ENCODE measurements at places on chromosomes 1 and 21.
A peak's percentile ranks its signal among the peaks of the same experiment; 100 is the strongest.

DNA sequence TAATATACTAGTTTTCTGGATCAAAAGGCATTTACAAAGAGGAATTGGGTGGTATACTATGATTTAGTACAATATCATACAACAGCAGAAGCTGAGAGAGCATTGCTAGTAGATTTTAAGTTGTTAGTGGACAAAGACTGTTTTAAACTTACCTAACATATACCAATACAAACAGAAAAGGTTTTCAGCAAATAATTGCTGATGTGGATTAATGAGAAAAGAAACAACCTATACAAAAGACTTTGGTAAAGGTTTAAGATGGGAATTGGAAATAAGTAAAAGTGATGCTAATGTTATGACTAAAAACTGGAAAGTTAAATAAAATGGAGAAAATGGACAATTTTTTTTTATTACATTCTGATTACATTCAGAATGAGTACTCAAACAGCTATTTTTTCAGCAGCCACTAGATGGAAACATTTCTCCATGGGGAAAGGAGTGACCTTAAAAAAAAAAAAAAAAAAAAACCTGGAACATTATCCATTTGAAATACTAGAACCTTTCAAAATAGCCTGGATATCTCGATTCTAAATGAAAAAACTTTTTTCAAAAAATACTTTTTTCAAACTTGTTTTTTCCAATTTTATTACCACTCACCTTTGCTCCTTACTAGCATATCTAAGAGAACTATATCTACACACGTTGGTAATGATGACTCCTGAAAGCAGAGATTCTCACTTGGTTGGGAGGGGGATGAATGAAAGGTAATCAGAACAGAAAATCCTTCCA is 55.4 kb downstream of the EPRS1 start:
- no peak for DNase-seq

GRCh38 chr1:8652467-8653046 is 164.9 kb downstream of the RERE start:
- peak; percentile 53 for DNase-seq

DNA sequence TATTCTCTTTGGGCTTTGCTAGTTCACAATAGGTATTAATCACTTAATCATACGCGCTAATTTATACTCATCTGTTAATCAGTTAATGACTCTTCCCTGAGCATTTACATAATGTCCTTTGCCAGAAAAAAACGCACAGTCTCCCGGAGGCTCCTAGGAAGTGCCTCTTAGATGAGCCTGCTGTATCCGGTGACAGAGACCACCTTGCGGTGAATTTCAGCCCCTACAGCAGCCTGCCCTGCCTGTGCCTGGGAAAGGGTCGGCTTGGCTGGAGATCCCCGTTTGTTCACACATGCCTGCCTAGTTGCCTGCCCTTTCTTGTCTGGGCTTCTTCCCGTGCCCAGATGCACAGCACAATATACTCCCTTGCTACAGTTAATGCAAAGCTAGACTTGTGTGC is 152.9 kb downstream of the ZBTB18 start:
- no peak for DNase-seq

DNA sequence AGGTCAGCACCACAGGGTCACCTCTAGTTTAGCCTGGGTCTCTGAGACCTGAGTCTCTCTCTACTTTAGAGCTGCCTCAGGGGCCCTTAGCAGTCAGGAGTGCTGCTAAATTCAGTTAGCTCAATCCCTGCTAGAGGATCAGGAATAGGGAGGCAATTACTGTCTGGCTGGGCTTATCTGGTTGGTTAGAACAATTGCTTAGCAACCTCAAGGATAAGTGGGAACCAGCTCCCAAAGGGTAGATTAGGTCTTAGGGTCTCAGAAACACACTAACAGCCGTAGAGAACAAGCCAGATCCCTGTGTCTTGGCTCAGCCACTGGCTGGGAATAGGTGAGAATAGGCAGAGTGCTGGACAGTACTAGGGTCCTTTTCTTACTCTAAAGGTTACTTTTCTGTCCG is 7.7 kb downstream of the PM20D1 start:
- DNase-seq, result no peak

- DNase-seq, result no peak
Measured at GRCh38 chr1:35431173-35431599, 126.0 kb downstream of the KIAA0319L start.

- DNase-seq, result peak; percentile 35
Measured at GRCh38 chr21:43750339-43751033, 25.6 kb downstream of the CSTB start.

- DNase-seq, result no peak
Measured at GRCh38 chr1:191025896-191026642, 548.4 kb upstream of the BRINP3 start.

DNA sequence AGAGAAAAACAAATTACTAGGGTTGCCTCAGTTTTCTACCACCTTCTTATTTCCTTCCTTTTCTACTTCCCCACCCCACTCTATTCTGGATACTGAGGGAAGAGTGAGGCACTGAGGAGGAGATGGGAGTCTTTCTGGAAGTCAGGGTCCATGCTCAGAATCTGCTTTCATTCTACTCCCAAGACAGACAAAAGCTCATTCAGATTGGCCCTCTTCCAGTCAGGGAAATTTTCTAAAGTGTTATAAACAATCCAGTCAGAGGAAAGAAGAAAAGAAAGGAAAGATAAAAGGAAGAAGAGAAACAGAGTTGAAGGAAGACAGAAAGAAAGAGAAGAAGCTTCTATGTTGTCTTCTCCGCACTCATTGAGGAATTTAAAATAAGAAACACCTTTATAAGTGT is 228.6 kb downstream of the COP1 start:
- DNase-seq, result no peak

DNA sequence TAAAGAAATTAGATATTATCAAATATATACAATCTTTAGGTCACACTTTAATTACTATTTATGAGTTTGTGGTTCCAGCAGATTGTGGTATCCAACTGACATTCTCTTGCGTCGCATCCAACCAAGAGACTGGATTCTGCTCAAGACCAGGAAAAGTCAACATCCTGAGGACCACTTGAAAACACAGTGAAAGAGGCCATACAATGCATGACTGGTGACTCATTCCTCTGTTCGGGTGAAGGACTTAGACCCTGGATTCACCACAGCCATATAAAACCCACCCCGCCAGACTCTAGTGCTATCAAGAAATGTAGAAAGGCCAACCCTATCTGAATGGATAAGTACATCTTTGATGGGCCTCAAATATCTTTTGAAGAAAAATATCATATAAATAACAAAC is 14.5 kb upstream of the CFHR4 start:
- DNase-seq, result no peak

GRCh38 chr1:8740034-8740449 is 77.4 kb downstream of the RERE start:
- peak; percentile 15 for DNase-seq

- DNase-seq, result peak; percentile 91
Measured at GRCh38 chr1:231970684-231971083, 344.1 kb downstream of the DISC1 start.

DNA sequence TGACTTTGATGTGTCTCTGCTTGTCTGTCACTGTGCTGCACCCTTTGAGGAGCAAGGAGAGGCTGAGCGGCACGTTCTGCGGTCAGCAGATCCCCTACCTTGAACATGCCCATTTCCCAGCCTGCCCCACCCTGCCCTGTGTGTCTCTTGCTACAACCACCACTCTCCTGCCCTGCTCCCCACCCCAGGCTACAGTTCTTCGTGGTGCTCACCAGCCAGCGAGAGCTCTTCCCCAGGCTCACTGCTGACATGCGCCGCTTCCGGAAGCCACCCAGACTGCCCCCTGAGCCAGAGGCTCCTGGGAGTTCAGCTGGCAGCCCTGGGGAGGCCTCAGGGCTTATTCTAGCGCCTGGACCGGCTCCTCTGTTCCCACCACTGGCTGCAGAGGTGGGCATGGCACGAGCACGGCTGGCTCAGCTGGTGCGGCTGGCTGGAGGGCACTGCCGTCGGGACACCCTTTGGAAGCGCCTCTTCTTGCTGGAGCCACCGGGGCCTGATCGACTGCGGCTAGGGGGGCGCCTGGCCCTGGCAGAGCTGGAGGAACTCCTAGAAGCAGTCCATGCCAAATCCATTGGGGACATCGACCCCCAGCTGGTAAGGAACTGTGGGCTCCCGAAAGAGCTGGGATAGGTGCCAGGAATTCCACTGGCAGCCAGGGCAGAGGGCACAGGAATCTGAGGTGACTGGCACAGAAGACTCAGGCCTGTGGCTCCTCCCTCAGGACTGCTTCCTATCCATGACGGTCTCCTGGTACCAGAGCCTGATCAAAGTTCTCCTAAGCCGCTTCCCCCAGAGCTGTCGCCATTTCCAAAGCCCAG is 5.6 kb downstream of the HYI start:
- no peak for DNase-seq

GRCh38 chr1:59422921-59423575 is 126.2 kb downstream of the FGGY start:
- no peak for DNase-seq

- no peak for DNase-seq
Measured at GRCh38 chr21:35284199-35284598, 235.1 kb upstream of the RUNX1 start.

GRCh38 chr1:1941211-1941841 is 22.2 kb upstream of the TMEM52 start:
- DNase-seq, result no peak

DNA sequence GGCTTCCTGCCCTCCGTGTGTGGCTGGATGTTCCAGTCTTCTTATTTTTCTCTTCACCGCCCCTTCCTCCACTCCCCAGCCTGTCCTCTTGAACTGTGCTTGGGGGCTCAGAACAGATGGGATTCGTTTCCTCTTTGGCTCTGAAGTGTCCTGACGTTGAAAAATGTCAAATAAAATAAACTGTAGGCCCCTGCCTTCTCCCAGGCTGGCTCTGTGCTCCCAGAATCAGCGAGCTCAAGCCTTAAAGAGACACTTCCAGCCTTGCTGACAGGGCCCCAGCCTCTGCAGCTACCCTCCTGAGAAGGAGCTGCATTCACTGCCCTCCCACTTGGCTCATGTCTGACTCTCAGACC is 104.2 kb upstream of the IPO9 start:
- DNase-seq, result peak; percentile 37

- peak; percentile 17 for DNase-seq
Measured at GRCh38 chr1:33391343-33392078, 39.4 kb downstream of the PHC2 start.

DNA sequence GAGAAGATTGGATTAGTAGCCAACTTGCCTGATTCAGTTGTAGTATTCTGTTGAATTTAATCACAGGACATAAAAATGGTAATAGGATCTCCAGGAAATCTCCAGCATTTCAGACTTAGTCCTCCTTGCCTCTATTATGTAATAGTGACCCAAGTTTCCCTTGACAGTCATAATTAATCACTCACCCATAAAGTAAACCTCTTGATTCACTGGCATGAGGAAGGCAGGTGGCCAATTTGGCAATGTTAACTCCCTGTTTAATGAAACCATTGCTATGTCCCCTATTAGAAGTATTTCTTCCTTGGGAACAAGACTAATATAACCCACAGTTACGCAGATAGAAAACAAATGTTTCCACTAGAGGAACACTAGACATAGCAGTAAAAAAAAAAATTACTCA is 604.8 kb upstream of the CXADR start:
- no peak for DNase-seq

DNA sequence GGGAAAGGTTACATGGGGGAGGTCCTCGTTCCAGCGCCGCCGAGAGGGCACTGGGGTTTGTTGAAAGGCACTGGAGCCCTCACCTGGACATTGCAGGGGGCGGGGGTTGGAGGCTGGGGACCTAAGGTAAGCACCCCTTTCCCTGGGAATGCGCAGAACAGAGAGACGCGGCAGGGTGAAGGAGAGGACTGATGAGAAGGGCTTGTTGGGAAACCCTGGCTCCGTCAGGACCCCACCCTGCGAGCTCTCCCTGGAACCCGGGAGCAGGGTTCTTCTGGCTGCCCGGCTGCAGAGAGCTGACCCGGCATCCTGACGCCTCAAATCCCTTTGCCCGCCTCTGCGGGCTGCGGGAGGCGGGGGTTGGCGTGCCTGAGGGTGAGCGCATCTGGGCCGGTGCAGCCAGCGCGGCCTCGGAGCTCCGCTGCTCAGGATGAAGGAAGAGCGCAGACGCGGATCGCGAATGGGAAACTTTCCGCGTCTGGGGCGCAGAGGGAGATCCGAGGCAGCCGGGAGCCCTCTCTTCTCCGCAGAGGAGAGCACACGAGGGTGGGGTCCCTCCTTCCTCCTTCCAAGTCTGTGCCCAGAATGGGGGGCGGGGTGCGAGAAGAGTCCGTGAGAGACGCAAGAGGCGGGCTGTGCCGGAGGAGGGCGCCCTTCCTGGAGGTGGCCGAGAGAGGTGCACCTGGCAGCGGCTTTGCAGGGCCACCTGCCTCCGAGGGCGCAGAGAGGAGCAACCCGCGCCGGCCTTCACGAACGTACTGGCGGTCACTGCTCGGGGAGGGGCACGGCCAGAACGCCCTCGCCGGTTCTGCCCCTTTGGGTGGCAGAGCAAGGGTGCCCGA is 2.4 kb downstream of the IGSF21 start:
- no peak for DNase-seq

GRCh38 chr21:39077876-39078275 is 105.4 kb downstream of the PSMG1 start:
- DNase-seq, result peak; percentile 73

GRCh38 chr1:174023440-174023839 is 1.3 kb upstream of the RC3H1 start:
- DNase-seq, result peak; percentile 69

- DNase-seq, result no peak
Measured at GRCh38 chr1:203726417-203726867, 38.5 kb upstream of the LAX1 start.

GRCh38 chr1:26169198-26169554 is 413 bp upstream of the C1orf232 start:
- no peak for DNase-seq

DNA sequence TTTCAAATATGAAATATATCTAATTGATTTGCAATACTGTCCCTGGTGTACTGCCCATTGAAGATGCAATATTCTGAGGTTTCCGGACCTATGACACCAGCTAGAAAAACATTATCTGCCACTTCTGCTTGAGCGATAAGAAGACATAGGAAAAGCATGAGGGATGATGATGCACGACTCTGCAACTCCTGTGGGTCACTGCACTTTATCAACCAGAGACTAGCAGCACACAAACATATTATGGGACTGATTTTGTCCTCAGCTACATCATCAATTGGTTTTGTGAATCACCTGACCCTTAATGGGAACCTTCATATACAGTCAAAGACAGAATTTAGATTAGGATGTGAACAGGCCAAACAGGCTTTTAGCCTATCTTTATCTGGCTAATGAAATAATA is 13.8 kb upstream of the KCNA3 start:
- no peak for DNase-seq

GRCh38 chr1:33306653-33307493 is 14.0 kb downstream of the A3GALT2 start:
- DNase-seq, result no peak

GRCh38 chr1:7993593-7994479 is 32.3 kb downstream of the ERRFI1 start:
- peak; percentile 74 for DNase-seq

DNA sequence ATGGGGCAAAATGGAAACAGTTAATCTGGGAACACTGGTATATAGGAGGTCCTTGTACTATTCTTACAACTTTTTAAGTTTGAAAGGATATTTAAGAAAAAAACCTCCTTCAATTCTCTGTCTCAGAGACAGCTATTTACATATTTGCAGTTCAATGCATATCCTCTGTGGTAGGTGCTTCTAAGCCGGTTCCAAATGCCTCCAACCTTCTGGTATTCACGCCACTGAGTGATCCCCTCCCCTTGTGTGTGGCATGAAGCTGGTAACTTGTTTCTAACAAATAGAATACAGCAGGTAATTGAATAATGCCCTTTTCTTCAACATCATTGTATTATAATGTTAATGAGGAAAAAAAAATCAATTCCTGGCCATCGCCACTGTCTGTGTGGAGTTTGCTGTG is 91.2 kb downstream of the PROX1 start:
- no peak for DNase-seq
